ENCODE measurements at places on chromosomes 6 and 20. TPM values are rescaled to one million over a fixed set of nuclear protein-coding genes. Genes with fewer than 3 reads are reported as not detected.

Gene FBXO30
- total RNA-seq: 75.4 TPM

Gene SLC17A2
- not detected for total RNA-seq

Gene RAB44
- 0.06 TPM for total RNA-seq

Gene THEMIS
- 0.17 TPM for total RNA-seq

GRCh38 chr6:135188718-135189117 lies 7.6 kb downstream of the MYB start:
- no peak for DNase-seq

- DNase-seq: no peak
These were observed 45.7 kb downstream of the RAMACL start for GRCh38 chr6:166540631-166541331.

GRCh38 chr6:53032849-53033248 lies 32.4 kb upstream of the FBXO9 start:
- DNase-seq: no peak

DNA sequence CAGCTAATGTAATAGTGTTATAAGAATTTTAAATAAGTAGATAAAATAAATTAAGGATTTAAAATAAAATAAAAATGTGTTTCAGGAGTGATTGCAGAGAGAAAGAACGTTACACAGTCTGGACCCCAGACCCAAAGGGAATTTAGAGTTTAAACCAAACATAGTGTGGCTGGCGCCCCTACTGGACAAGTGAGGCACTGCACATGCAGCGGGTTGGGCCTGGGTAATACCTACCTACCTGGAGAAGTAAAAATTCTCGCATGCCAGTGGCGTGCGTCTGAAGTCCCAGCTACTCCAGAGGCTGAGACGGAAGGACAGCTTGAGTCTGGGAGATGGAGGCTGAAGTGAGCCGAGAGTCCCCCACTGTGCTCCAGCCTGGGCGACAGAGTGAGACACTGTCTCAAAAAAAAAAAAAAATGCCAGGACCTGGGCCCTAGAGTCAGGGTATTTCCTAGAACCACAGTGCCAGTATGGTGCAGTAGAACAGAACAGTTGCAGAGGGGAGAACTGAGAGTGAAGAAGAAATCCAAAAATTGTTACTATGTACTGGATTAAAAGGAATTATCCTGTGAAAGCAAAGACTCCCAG lies 71.4 kb upstream of the TCF21 start:
- no peak for DNase-seq

Measured in psoas muscle (tissue), 8 donors.